ENCODE measurements at places on chromosomes 2 and 18.
A peak's percentile ranks its signal among the peaks of the same experiment; 100 is the strongest.

DNA sequence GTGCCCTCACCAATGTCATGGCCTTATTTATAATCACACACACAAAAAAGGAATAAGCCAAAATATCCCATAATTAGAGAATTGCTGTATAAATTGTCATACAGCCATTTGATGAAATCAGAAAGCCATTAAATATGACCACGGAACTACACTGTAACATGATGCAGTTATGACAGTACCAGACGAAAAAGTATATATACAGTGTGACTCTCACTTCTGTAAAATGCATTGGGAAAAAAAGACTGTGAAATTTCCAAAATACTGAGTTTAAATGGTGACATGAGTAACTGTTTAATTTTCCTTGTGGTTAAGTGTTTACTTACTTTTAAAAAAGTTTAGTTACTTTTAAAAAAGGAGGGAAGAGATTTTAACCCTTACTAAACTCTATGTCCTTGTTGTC is 25.4 kb downstream of the UXS1 start:
- DNase-seq = no peak

GRCh38 chr18:59067873-59068272 is 71.8 kb upstream of the SEC11C start:
- peak; percentile 27 for DNase-seq

DNA sequence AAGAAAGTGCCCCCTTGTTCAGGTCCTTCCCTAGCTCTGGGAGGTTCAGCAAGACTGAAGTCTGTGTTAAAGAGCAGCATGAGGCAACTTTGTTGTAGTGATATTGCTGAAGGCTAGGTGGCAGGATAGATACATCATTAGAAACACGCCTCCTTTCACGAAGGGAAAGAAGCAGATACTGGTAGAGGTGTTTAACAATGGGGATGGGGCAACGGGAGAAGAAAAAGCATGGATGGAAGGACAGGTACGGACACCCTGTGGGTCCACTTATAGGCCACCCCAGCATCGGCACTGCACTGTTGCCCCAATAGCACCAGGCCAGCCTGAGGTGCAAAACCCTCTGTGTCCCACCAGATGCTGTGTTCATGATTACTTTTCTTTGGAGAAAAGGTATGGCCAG is 3.5 kb upstream of the IGFBP5 start:
- DNase-seq = no peak

GRCh38 chr2:218286570-218287459 is 5.5 kb downstream of the TMBIM1 start:
- peak; percentile 97 for DNase-seq

DNA sequence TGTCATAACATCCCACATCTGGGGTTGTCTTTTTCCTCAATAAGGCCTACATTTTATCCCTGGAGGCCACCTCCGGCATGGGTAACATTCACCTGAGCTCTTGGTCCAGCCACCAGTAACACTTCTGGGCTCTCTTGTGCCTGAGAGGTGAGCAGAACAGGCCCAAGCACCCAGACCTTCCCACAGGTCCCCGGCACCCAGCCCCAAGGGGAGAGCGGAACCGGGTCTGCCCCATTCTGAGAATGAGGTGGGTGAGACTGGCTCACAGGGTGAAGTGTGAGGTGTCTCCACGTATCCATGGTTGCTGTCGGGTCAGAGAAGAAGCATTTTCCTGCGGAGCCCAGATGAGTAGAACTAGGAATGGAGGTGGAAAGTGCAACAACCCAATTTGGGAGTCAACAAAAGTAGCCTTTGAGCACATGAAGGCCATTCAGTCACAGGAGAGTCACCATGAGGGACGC is 496.7 kb upstream of the MYT1L start:
- peak; percentile 7 for DNase-seq

GRCh38 chr2:191262436-191262835 is 17.2 kb downstream of the MYO1B start:
- DNase-seq = no peak

DNA sequence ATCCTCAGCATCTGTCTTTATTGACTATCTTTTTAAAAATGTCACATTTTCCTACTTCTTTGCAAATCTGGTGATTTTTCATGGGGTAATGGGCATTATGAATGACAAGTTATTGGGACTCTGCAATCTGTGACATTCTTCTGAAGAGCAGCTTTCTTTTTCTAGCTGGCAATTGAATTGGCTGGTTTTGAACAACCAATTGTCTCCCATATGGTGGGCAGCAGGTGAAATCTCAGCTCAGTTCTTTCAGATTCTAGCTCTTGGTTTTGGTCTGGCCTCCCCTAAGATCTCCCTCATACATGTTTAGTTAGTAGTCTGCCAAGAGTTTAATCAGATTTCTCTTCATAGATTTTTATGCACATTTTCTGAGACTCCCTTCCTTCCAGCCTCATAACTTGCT is 107.9 kb upstream of the EPB41L3 start:
- no peak for DNase-seq

- no peak for DNase-seq
Measured at GRCh38 chr2:181894381-181894780, 2.9 kb downstream of the ITPRID2 start.
